ENCODE measurements at places on chromosomes 12 and 14.

DNA sequence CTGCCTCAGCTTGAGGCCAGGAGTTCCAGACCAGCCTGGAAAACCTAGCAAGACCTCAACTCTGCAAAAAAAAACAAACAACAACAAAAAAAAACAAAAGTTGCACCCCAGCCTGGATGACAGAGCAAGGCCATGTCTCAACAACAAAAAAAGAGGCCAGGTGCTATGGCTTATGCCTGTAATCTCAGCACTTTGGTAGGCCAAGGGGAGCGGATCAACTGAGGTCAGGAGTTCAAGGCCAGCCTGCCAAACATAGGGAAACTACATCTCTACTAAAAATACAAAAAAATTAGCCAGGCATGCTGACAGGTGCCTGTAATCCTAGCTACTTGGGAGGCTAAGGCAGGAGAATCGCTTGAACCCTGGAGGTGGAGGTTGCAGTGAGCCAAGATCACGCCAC lies 6.5 kb upstream of the SLC2A14 start:
- no peak for DNase-seq

- no peak for DNase-seq
Measured at GRCh38 chr12:64808110-64808509, 16.3 kb upstream of the TBC1D30 start.

GRCh38 chr12:7282844-7283243 lies 21.0 kb upstream of the ACSM4 start:
- peak; percentile 60 for DNase-seq

DNA sequence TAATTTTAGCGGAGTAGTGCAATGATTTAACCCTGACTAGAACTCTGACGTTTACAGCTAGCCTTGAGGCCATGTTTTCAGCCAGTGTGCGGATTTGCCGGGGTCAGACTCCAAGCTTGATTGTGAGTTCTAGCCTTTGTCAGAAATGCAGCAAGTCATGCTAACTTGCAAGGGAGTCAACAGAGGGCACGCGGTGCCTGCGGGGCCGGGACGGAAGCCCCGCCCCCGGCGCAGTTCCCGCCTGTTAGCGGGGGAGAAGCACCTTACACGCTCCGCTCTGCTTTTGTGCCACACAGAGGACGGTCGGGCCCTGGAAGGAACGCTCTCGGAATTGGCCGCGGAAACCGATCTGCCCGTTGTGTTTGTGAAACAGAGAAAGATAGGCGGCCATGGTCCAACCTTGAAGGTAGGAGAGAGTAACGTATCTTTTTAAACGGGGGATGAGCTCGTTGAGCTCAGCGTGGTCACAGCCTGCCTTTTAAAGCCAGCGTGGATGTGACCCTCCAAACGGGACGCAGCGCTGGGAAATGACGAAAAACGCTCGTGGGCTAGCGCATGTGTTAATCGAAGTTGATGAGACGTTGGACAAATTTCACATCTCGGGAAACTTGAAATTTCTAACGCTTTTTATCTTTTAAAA lies 14.8 kb upstream of the EID3 start:
- peak; percentile 96 for DNase-seq

DNA sequence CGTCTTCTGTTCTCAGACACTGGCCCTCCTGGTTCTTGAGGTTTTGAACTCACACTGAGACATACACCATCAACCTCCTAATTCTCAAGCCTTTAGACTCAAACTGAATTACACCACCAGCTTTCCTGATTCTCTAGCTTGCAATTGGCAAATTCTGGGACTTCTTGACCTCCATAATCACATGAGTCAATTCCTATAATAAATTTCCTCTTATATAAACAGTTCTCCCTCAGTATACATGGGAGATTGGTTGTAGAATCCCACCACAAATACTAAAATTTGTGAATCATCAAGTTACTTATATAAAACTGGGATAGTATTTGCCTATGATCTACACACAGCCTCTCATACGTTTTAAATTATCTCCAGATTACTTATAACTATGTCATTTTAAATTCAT lies 162.2 kb downstream of the DIO2 start:
- no peak for DNase-seq

DNA sequence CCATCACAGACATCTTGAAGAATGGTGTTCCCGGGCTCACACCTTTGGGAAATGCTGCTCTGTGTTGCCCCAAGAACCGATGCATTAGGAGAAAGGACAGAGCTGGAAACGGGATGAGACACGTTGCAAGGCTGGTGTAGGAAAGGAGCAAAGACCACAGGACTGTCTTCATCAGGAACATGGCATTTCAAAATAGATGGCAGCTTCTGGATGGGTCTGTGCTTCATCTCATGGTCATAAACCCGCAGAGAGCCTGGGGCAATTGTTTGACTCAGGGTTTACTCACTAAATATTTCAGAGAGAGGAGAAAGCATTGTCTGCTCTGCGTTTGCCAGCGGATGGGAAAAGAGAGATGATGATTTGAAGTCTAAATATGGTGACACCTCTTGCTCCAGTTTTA lies 76.3 kb downstream of the CACNA1C start:
- no peak for DNase-seq

DNA sequence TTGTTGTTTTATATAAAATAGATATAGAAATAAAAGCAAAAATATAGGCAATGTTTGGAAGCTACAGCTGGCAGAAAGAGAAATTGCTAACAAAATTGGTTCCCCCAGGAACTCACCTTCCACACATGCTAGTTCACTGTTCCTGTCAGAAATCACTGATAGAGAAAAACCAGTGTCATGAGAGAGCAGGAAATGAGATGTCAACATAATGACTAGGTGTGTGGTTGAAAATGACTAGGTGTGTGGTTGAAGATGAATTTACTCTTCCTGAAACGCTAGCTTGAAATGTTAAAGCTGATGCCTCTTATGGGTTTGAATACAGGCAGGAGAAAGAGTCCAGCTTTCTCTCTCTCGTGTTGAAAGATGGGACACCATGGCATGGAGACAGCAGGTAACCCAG lies 216.3 kb downstream of the C12orf42 start:
- no peak for DNase-seq

- no peak for DNase-seq
Measured at GRCh38 chr12:14310866-14311265, 54.6 kb upstream of the ATF7IP start.

DNA sequence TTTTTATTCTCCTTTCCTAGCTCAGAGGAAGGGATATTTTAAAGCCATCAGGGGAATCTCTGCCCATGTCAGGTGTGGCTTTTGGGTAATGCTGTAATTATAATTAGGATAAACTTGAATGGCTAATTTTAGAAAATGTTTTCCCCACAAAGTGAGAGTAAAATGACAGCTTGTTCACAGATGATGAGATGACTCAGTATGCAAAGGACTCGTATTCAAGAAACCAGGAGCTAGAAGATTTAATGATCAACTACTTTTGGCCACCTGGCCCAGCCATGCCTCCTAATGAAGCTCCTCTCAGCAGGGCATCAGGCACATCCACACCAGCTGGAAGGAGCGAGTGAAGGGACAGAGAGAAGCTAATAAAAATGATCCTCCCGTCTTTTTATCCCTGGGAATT lies 29.0 kb upstream of the PLEKHG7 start:
- no peak for DNase-seq

DNA sequence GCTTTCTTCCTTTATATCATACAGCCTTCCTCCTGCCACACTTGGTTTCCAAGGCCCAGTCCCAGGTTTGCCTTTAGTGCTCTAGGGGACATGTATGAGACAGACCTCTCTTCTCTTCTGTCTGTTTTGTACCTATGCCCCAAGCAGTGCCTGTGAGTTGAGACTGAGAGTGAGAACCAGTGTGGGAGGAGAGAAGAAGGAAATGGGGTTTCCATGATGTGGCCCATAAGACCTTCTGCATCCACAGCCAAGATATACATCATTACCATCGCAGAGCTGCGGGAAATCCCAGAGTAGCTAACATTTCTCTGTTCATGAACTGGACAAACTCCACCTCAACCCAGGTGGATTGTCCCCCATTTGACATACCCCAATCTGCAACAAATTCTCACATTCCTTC lies 2.8 kb downstream of the TESPA1 start:
- no peak for DNase-seq

DNA sequence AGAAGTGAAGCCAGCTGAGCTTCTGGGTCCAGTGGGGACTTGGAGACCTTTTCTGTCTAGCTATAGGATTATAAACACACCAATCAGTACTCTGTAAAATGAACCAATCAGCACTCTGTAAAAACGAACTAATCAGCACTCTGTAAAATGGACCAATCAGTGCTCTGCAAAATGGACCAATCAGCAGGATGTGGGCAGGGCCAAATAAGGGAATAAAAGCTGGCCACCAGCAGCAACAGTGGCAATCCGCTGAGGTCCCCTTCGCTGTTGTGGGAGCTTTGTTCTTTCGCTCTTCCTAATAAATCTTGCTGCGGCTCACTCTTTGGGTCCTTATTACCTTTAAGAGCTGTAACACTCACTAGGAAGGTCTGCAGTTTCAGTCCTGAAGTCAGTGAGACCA lies 72.3 kb downstream of the NTS start:
- DNase-seq = no peak

DNA sequence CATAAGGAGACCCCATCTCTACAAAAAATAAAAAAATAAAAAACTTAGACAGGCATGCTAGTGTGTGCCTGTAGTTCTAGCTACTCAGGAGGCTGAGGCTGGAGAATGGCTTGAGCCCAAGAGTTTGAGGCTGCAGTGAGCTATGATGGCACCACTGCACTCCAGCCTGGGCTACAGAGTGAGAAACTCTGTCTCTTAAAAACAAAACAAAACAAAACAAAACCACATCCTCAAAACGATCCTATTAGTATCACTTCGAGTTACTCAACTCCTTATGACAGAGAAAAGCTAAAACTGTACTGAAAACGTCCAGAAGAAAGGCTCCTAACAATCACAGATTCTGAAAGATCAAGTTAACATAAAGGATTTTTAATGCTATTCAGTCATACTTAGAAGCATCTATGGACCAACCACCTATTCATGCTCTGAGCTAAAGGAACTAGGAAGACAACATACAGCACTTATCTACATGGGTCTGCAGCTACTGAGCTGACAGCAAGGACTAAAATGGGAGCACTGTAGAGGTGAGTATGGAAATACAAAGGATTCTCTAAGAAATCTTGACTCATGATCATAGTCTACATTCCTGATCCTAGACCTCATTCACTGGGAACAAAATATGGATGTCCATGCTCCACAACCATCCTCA lies 75.3 kb upstream of the DUSP6 start:
- DNase-seq = peak; percentile 32

GRCh38 chr12:80829767-80830166 lies 108.0 kb downstream of the LIN7A start:
- DNase-seq = no peak

GRCh38 chr14:100903134-100903468 lies 421 bp downstream of the RTL1 start:
- DNase-seq = no peak

DNA sequence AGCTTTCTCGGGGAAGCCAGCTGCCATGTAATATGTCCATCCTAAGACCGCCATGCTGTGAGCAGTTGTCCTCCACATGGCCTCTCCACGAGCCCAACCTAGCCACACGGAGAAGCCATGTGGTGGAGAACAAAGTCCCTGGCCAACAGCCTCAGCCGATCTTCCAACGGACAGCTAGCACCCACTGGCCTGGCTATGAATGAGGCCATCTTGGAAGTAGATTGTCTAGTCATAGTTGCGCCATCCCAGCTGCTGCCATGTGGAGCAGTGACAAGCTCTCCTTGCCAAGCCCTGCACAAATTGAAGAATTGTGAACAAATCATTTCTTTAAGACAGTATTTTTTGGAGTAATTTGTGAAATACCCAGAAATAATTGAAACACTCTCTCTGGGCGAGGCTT lies 49.3 kb upstream of the USP44 start:
- DNase-seq = no peak

DNA sequence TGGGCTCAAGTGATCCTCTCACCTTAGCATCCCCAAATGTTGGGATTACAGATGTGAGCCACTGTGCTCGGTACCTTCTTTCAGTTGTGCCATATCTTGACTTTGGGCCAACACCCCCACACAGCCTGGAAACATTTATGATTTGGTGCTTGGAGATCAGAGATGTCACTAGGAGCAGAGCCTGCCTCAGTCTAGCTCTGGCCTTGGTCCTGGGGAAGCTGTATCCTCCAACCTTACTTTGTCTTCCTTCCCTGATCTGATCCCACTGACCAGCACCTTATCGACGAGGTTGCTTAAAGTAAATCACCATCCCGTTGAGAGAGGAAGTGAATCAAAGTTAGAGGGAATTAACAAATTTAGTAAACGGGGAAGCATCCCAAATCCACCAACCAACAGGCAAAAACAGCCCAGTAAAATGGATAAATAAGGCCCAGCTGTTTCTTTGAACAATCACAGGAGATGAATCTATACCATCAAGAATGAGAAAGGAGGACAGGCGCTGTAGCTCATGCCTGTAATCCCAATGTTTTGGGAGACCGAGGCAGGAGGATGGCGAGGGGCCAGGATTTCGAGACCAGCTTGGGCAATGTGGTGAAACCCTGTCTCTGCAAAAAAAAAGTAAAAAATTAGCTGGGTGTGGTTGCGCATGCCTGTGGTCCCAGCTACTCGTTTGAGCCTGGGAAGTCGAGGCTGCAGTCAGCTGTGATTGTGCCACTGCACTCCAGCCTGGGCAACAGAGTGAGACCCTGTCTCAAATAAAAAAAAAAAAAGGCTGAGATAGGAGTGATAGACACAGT lies 3.4 kb downstream of the PLBD2 start:
- DNase-seq = no peak

DNA sequence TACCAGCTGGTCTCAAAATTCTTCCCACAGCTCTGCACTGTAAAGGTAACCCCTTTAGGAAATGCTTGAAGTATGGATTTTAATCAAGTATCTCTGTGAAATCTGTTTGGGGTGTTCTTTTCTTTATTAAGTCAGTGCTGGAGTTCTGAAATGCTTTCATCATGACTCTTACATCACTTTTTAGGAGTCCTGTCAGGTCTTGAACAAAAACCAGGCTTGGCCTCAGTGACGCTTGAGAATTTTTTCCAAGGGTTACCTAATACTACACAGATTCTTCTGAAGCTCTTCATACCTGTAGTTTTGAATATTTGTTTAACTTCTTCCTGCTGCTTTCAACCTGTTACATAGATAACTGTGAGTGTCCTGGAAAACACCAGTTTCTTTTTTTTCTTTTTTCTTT lies 47.0 kb upstream of the KCNH3 start:
- no peak for DNase-seq

GRCh38 chr12:18651525-18651924 lies 86.3 kb downstream of the PLCZ1 start:
- DNase-seq = no peak

DNA sequence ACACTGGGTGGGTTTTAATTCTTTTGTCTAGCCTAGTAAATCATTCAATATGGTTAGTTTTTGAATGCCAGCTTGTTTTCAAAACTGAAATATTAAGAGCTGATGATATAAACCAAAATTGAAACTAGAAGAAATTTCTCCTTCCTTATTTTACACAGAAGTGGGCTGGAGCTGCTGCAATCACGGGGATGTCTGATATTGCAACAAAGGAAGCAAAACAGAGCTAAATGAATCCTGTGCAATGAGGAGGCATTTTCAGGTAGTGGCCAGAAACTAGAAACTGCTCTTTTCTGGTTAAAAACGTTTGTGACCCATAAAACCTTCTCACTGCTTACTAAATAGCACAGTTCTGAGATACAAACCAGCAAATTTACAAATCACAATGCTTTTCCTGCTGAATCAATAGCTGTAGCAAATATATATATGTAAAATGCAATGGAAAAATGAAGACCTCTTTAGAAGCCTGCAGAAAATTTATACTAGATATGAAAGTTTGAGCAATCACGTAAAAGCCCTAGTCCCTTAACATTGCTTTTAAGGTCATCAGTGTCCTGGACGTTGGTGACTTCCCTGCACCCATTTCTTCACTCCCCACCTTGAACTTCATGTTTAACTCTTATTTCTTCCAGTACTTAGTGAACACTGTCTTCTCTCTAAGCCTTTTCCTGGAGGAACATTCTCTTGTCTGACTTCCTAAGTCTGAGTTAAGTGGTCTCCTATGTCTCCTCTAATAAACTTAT lies 15.9 kb upstream of the LRRK2 start:
- peak; percentile 13 for DNase-seq
